Ascending aorta (tissue), 2 donors: ENCODE measurements at places on chromosomes 4 and X.

DNA sequence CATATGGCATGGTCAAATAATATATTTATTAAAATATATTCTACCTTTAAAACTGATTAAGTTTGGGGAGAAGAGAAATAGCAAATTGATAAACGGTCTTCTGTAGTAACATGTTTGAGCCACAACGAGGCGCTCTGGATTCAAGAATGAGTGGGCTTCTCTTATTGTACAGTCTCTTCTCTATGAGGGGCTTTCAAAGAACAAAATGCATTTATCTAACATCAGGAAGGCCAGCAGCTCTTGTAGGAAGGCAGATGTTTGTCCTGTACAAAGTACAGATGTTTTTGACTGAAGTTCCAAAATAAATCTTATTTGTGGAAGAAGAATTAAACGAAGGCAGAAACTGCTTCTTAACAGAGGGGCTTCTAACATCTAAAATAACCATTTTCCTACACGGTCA is 153.6 kb downstream of the RASL11B start:
- no peak overlapping the region for H3K4me3 ChIP-seq
- no peaks in the 10 kb centered on the region for H3K27me3 ChIP-seq
- H3K4me1 ChIP-seq: peaks cover 54% of the 10 kb centered on the region
- H3K27ac ChIP-seq: peak overlapping the region; percentile 27
- no peaks in the 10 kb centered on the region for H3K36me3 ChIP-seq

DNA sequence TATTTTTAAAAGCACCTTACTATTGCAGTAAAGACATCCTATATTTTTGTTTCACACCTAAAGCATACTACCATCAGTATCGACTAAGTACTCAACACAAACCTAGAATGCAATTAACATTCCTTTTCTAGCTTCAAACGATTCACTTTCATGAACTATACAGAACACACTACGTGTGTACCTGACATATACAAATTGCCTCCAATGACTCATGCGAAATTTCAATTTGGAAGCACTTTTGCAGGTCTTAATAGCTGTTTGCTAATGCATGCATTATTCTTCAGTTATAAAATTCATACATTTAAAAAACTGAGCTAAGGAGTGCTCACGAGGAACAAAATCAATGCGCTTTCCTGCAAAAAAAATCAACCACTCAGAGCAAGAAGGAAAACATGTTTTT is 19.7 kb upstream of the GPM6B start:
- no peak overlapping the region for H3K27ac ChIP-seq
- no peaks in the 10 kb centered on the region for H3K4me1 ChIP-seq
- DNase-seq: no peak
- no peaks in the 10 kb centered on the region for H3K27me3 ChIP-seq

- no peak overlapping the region for H3K4me3 ChIP-seq
- no peaks in the 10 kb centered on the region for H3K27me3 ChIP-seq
- no peaks in the 10 kb centered on the region for H3K4me1 ChIP-seq
- DNase-seq: no peak
- H3K36me3 ChIP-seq: no peaks in the 10 kb centered on the region
Measured at GRCh38 chrX:134670134-134670924, 12.1 kb upstream of the PLAC1 start.

DNA sequence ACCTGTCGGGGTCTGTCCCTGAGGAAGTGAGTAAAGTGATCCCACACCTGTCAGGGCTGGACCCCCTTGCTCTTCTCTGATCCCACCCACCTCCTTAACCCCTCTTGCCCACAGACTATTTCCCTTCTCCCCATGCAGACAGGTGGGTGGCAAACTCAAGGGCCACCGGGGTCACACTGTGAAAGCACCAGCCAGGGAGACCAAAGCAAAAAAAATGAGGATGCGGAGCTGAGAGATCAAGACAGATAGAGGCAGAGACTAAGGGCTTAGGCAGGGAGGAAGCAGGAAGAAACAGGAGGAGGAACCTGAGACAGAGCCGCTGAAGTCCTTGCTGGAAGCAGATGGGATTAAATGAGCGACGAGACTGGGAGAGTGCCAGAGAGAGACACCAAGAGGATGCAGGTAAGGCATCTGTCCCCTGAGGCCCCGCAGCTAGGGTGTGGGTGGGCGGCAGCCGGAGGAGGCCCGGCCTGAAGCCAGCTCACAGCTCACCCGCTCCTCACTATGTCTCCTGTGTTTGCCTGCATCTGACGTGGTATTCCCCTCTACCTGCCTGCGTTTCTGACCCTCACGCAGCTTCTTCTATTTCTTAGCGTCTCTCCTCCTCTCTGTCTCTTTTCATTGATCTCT is 7.2 kb downstream of the TIMM17B start:
- no peaks in the 10 kb centered on the region for H3K27me3 ChIP-seq
- peak overlapping the region; percentile 74 for H3K27ac ChIP-seq
- H3K4me3 ChIP-seq: no peak overlapping the region
- no peaks in the 10 kb centered on the region for H3K4me1 ChIP-seq
- no peak for DNase-seq

DNA sequence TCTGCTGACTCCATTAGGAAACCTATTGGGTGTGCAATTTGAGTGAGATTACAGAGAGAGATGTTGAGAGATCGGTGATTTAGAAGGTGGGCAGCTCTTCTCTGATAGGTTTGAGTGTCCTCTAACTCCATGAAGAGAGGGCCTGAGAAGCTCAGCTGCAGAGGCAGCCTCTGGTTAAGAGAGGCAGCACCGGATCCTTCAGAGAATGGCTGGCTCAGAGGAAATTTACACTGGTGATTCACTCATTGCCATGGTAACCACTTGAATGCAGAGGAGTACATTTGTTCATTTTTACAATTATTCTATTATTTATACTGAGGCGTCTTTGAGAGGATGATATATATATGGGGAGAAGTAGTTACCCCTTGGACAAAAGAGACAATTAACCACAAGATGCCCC is 171.7 kb downstream of the PDGFRA start:
- no peaks in the 10 kb centered on the region for H3K27me3 ChIP-seq
- no peak overlapping the region for H3K27ac ChIP-seq
- no peaks in the 10 kb centered on the region for H3K36me3 ChIP-seq
- no peak for DNase-seq

DNA sequence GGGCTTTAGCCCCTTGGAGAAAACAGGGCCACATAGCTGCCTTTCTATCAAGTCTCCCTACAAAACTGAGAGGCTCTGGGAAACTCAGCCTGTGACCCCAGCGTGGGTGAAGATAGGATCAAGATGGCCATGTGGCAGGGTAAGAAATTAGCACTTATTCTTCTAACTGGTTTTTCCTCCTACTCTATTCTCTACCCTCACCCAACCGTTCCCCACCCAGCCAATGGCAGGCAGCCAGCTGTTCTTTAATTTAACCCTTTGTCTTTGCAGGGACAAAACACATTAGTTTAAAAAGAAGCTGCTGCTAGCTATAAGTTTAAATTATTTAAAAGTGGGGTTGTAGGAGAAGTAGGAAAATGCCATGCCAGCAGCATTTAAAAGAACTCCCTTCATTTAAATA is 2.8 kb downstream of the CLCN5 start:
- H3K4me3 ChIP-seq: no peak overlapping the region
- DNase-seq: no peak
- no peak overlapping the region for H3K27ac ChIP-seq
- no peaks in the 10 kb centered on the region for H3K27me3 ChIP-seq
- H3K36me3 ChIP-seq: no peaks in the 10 kb centered on the region

DNA sequence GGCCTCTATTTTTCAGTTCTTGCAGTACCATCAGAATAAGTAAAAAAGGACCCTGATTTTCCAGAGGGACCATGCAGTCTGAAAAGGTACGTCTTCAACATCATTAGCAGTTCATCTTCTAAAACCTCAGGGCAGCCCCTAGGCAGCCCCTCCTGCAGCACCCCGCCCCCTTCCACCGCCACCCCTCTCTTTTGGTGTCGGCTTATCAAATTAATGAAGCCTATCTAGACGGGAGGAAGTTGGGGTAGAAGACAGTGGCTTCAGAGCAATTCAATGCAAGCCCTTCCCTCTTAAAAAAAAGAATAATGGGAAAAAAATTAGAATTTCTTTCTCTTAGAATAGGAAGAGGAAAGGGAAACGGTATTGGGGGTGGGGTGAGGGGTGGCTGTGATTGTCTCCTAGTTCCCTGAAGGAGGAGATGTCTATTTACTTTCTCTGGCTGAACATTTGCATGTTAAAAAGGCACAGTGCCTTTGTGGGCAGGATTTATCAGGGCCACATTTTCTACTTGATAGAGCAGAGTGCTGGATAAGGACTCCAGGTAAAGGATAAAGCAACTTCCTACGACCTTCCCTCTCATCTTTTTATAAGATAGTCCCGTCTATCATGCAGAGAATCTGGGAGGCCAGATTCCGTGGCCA is 159.4 kb downstream of the MGST2 start:
- no peaks in the 10 kb centered on the region for H3K4me1 ChIP-seq
- H3K27me3 ChIP-seq: no peaks in the 10 kb centered on the region
- no peak overlapping the region for H3K4me3 ChIP-seq
- H3K27ac ChIP-seq: no peak overlapping the region
- DNase-seq: no peak

GRCh38 chr4:159446266-159446976 is 343.5 kb downstream of the RAPGEF2 start:
- no peaks in the 10 kb centered on the region for H3K27me3 ChIP-seq
- H3K27ac ChIP-seq: no peak overlapping the region
- no peaks in the 10 kb centered on the region for H3K36me3 ChIP-seq
- H3K4me3 ChIP-seq: no peak overlapping the region
- DNase-seq: no peak

GRCh38 chr4:67694662-67695061 is 6.3 kb downstream of the UBA6 start:
- H3K27me3 ChIP-seq: no peaks in the 10 kb centered on the region
- no peak for DNase-seq
- H3K27ac ChIP-seq: no peak overlapping the region
- no peak overlapping the region for H3K4me3 ChIP-seq
- H3K4me1 ChIP-seq: no peaks in the 10 kb centered on the region

DNA sequence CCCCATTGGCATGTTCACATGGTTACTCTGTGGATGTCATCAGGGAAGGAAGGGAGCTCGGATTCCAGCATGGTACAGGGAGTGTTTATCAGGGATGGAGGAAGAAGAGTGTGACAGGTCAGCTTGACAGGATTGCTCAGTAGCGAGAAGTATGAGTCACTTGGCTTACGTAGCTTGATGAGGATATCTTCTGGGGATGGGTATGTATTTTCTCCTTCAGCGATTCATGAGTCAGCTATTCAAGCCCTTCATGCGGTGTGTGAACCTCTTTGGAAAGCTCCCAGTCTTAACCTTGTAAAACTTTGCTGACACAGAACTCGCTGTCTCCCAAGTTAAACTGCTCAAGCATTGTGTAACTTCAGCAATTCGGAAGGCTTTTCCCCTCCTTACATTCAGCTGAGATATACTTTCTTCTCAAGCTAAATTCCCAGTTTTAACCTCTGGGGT is 275.4 kb downstream of the ARHGAP10 start:
- H3K27me3 ChIP-seq: no peaks in the 10 kb centered on the region
- no peak overlapping the region for H3K27ac ChIP-seq
- no peak overlapping the region for H3K4me3 ChIP-seq
- no peak for DNase-seq
- H3K4me1 ChIP-seq: no peaks in the 10 kb centered on the region
- no peaks in the 10 kb centered on the region for H3K36me3 ChIP-seq

GRCh38 chr4:38075370-38076152 is 115.4 kb downstream of the PTTG2 start:
- H3K27ac ChIP-seq: peak overlapping the region; percentile 32
- no peaks in the 10 kb centered on the region for H3K27me3 ChIP-seq
- H3K36me3 ChIP-seq: peaks cover 9% of the 10 kb centered on the region
- H3K4me3 ChIP-seq: no peak overlapping the region
- no peaks in the 10 kb centered on the region for H3K4me1 ChIP-seq

- peaks cover 22% of the 10 kb centered on the region for H3K4me1 ChIP-seq
- no peaks in the 10 kb centered on the region for H3K27me3 ChIP-seq
- peaks cover 30% of the 10 kb centered on the region for H3K36me3 ChIP-seq
- H3K4me3 ChIP-seq: no peak overlapping the region
- DNase-seq: no peak
- no peak overlapping the region for H3K27ac ChIP-seq
Measured at GRCh38 chr4:94591289-94591688, 139.5 kb downstream of the PDLIM5 start.

- no peaks in the 10 kb centered on the region for H3K27me3 ChIP-seq
- no peak overlapping the region for H3K27ac ChIP-seq
- no peak overlapping the region for H3K4me3 ChIP-seq
- DNase-seq: no peak
- peaks cover 2% of the 10 kb centered on the region for H3K4me1 ChIP-seq
Measured at GRCh38 chr4:112112590-112113170, 32.6 kb upstream of the FAM241A start.

DNA sequence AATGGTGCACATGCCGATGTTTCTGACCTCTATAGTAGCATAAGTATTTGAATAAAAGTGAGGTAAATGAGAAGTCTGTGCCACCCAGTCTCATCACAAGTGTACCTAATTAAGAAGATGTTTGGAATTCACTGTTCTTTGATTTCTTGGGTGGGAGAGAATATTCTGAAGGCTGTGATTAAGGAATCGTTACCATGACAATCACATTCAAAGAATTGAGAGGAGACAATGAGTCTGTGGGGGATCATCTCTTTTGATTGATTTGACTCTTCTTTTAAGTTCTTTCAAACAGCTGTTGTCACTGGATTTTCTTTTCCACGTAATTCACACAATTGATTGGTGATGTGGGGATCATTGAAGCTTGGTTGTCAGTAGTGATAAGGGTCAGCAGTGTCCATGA is 18.1 kb downstream of the FHL1 start:
- H3K4me1 ChIP-seq: peaks cover 3% of the 10 kb centered on the region
- peak overlapping the region; percentile 51 for H3K4me3 ChIP-seq
- no peaks in the 10 kb centered on the region for H3K36me3 ChIP-seq
- no peaks in the 10 kb centered on the region for H3K27me3 ChIP-seq
- DNase-seq: no peak

GRCh38 chr4:112111306-112111705 is 33.9 kb upstream of the FAM241A start:
- no peak overlapping the region for H3K27ac ChIP-seq
- no peak for DNase-seq
- no peak overlapping the region for H3K4me3 ChIP-seq

- H3K27ac ChIP-seq: no peak overlapping the region
- no peaks in the 10 kb centered on the region for H3K4me1 ChIP-seq
- H3K36me3 ChIP-seq: no peaks in the 10 kb centered on the region
- no peak overlapping the region for H3K4me3 ChIP-seq
Measured at GRCh38 chr4:123522081-123522480, 125.5 kb downstream of the SPRY1 start.

- H3K27ac ChIP-seq: peak overlapping the region; percentile 60
- no peaks in the 10 kb centered on the region for H3K4me1 ChIP-seq
- H3K27me3 ChIP-seq: no peaks in the 10 kb centered on the region
- H3K4me3 ChIP-seq: peak overlapping the region; percentile 1
Measured at GRCh38 chr4:6941796-6942195, 32.2 kb downstream of the TBC1D14 start.

DNA sequence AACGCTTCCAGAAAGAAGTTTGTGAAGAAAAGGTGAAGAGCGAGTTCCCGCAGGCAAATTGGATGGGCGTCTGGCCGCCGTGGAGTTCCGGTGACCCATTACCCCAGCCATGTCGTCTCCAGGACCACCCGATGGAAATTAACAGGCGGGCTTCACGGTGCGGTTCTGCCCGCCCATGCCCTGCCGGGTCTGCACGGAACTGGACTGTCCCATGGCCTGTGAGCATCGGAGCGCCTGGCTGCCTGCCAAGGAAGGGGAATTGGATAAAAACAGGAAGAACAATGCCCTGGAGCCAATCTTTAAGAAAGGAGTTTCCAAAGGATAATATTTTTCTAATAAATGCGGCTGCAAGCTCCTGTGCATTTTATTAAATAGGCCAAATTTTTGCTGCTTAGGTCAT is 319.8 kb upstream of the SLC7A11 start:
- no peak for DNase-seq
- peak overlapping the region; percentile 75 for H3K27ac ChIP-seq
- no peaks in the 10 kb centered on the region for H3K36me3 ChIP-seq
- peaks cover 8% of the 10 kb centered on the region for H3K4me1 ChIP-seq
- no peaks in the 10 kb centered on the region for H3K27me3 ChIP-seq
- H3K4me3 ChIP-seq: no peak overlapping the region
